ENCODE measurements at places on chromosomes 5 and 9.

- DNase-seq: no peak
Observed at GRCh38 chr5:122155546-122155945, 26.2 kb downstream of the ZNF474 start.

GRCh38 chr5:147065071-147065470, 169.8 kb upstream of the STK32A start:
- DNase-seq: no peak

GRCh38 chr9:21788752-21789151, 13.7 kb upstream of the MTAP start:
- no peak for DNase-seq

DNA sequence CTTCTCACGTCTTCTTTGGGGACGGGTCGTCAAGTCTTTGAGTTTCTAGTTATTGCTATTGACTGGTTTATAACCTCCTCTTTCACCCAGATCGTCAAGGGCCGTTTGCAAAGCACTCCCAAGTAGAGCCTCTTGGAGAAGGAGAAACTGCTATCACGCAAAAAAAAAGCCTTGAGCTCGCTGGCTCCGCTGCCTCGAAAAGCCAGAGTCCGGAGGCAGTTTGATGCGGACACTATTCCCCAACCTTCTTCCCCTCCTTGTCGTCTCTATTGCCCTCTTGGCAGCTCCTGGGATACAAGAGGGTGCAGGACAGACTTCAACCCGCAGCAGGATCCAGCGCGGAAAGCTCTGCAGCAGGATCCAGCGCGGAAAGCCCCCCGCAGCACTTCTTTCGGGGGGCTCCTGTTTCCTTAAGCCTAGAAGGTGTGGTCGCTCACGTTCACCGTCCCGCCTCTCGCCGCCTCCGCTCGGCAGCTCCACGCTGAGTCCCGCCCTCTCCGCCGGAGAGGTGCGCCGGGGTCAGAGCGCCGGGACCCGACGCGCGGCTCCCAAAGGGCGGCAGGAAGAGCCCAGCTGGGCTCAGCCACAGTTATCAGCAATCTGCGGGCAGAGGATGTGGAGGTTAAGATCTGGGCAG, at the start of gene PCDHAC1:
PCDHAC1 (plus strand) TSS at position 494 of the 637 bp plus-strand sequence. CDS start 594 bp downstream, outside the sequence.
- DNase-seq: no peak

DNA sequence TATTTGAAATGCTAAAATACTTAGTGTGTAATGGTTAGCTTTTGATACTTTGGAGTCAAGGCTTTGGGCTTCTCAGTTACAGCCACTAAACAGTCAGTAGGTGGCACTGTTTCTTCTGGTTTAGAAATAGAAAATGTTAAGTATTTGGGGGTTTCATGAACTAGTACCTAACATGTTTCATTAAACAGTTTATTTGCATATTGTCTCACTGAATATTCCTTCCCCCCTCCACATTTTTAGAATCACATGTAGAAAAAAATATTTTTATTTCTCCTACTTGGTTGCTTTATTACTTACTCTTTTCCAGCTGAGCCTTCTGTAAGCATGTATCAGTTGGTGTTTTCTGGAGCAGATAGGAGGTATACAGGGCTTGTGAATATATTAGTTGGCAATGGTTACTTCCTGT, 48.0 kb downstream of the IPO11 start:
- DNase-seq: no peak

DNA sequence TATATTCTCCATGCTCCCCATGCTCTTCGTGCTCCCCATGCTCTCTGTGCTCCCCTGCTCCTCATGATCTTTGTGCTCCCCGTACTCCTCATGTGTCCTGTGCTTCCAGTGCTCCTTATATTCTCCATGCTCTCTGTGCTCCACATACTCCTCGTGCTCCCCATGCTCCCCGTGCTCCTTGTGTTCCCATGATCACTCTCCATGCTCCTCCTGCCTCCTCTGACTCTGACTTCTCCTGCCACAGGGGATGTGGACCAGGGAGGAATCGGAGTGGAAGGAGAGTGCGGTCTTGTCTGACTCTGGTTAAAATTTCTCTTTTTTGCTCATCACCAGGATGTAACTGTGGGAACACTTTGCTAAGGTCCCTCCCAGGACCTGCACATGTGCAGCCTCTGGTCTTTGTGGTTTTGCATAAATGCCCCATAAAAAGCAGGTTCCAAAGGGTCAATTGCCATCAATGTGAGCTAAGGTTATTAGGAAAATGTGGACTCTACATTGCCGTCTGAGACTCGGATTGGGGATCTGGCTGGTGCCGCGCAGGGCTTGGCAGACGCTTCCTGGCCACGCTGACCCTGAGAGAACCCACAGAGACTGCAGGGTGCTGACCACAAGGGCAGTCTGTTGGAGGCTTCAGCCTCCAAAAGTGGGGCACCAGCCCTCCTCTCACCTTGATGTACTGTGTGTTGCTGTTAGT, 52.5 kb downstream of the TRIP13 start:
- no peak for DNase-seq

- no peak for DNase-seq
Observed at GRCh38 chr5:149256451-149256850, 15.2 kb upstream of the AFAP1L1 start.
